ENCODE measurements at places on chromosomes 2 and 18. TPM values are rescaled to one million over a fixed set of nuclear protein-coding genes. Genes with fewer than 3 reads are reported as not detected.

ALK gene
- total RNA-seq = 0.19 TPM

DNA sequence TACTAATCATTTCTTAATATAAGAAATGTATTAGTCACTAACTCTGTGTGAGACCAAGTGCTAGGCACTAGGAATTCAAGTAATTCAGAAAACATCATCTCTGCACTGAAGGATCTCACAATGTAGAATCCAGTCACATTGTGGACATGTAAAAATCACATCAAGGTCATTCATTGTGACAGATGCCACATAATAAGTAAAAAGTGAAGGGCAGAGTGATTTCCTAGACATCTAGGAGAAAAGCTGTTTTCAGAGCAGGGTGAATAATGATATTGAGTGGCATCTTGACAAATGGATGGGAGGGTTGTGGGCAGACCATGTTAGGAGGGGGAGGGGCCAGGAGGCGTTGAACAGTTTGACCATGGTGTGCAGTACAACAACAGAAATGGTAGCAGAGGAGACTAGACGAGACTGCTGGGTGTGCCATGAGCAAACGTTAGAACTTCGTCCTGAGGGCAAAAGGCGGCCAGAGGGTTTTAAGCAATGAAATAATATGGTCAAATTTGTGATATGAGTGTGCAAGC is 93.8 kb downstream of the DTNA start:
- no peak for DNase-seq
- no peaks in the 10 kb centered on the region for H3K27me3 ChIP-seq
- H3K36me3 ChIP-seq = no peaks in the 10 kb centered on the region
- no peak overlapping the region for H3K4me3 ChIP-seq
- H3K27ac ChIP-seq = no peak overlapping the region

DNA sequence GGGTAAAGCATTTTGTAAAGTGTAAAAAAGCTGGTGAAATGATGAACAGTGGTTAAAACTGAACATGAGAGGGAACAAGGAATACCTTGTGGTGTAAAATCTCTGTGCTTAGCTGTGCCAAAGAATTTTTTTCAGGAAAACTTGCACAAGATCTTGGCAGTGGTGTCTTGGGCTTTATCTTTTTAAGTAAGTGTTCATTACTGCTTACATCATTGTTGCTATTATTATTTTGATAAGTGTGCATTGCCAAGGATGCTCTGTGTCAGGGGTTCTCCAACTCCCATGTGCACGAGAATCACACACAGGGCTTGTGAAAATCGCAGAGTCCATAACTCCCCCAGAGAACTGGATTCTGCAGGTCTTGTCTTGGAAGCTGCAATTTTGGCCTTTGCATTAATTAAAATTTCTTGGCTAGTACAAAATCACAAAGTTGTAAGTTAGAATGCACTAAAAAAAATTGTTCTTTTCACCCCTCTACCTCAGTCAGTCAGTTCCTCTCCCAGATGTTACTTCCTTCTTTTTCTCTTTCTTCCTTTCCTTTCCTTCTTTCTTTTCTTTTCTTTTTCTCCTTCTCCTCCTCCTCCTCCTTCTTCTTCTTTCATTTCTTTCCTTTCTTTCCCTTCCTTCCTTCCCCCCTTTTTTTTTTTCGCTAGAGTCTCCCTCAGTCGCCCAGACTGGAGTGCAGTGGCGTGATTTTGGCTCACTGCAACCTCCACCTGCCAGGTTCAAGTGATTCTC is 37.8 kb downstream of the GATA6 start:
- H3K27me3 ChIP-seq = no peaks in the 10 kb centered on the region
- H3K4me3 ChIP-seq = no peak overlapping the region
- no peak overlapping the region for H3K27ac ChIP-seq
- no peaks in the 10 kb centered on the region for H3K36me3 ChIP-seq
- no peak for DNase-seq
- no peaks in the 10 kb centered on the region for H3K4me1 ChIP-seq

FRZB gene
- 12.8 TPM for total RNA-seq

- no peak overlapping the region for H3K27ac ChIP-seq
- DNase-seq = no peak
- no peaks in the 10 kb centered on the region for H3K27me3 ChIP-seq
- no peak overlapping the region for H3K4me3 ChIP-seq
These were observed 36.2 kb upstream of the CCBE1 start for GRCh38 chr18:59733421-59733820.

- H3K36me3 ChIP-seq = no peaks in the 10 kb centered on the region
- no peaks in the 10 kb centered on the region for H3K4me1 ChIP-seq
- no peak overlapping the region for H3K4me3 ChIP-seq
- H3K27ac ChIP-seq = no peak overlapping the region
- H3K27me3 ChIP-seq = no peaks in the 10 kb centered on the region
These were observed 9.1 kb upstream of the TLK1 start for GRCh38 chr2:171169839-171170238.

MYO3B gene
- total RNA-seq = 0.05 TPM

ONECUT2 gene
- total RNA-seq = 0.49 TPM

GRCh38 chr2:230893841-230894781 is 29.4 kb downstream of the ITM2C start:
- H3K36me3 ChIP-seq = no peaks in the 10 kb centered on the region
- no peak overlapping the region for H3K27ac ChIP-seq
- H3K4me1 ChIP-seq = peaks cover 8% of the 10 kb centered on the region
- no peaks in the 10 kb centered on the region for H3K27me3 ChIP-seq
- peak; percentile 24 for DNase-seq
